Progenitor cell of endocrine pancreas (in vitro differentiated cells): ENCODE measurements at places on chromosomes 2 and 18.

DNA sequence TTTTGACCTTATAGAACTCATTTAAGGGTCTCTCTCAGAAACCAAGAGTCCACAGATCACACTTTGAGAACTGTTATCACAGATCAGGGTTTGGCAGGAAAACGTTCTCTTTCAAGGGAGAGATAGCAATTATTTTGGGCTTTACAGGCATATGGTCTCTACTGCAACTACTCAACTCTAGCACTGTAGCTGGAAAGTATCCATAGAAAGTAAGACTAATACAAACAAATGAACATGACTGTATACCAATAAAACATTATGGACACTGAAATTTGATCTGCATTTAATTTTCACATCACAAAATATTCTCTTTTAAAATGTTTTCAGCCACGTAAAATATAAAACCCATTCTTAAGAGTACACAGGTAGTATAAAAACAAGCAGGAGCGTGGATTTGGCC is 100.5 kb downstream of the TRIP12 start:
- no peak for DNase-seq

DNA sequence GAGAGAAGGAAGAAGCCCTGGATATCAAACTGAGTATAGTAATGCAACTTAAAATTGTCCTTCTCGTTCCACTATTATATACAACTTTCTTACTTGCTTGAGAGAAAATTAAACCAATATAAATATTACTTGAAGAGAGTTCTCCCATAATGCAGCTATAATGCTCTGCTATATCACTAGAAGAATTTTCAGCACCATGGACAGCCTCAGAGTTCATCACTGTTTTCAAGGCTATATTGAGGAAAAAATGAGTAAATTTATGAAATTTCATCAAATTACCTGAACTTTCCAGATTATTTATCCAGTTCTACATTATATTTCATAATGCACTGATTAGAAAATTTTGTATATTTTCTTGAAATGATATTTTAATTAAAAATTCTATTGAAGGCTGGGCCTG is 1053.5 kb upstream of the FAM98A start:
- DNase-seq = no peak

- no peak for DNase-seq
These were observed 280.2 kb downstream of the STK39 start for GRCh38 chr2:167966937-167967913.

DNA sequence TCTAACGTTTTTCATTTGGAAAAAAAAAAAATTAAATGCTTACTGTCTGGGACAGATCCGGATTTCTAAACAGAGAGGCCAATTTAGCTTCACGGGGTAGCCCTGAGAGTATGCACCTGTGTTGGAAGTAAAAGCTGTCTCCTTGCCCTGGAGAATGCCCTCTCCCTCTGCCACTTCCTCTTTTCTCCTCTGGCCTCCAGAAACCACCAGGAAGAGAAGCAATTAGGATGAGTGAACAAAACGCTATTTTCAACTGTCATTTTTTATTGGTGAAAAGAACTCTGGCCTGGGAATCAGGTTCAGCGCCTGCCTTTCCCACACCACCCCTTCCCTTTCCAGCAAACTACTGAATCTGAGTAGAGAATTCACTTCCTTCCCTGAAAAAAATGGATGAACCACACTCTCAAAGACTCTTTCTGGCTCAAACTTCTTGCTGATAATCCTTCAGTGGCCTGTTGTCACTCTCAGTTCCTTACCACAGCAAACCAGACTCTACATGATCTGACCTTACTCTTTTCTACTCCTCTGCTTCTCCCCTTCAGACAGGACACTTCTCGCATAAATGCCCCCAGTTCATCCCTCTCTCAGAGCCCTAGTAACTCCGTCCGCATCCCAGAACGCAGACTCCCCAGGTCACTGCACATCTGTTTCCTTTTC is 29.8 kb downstream of the KLF7 start:
- DNase-seq = no peak

DNA sequence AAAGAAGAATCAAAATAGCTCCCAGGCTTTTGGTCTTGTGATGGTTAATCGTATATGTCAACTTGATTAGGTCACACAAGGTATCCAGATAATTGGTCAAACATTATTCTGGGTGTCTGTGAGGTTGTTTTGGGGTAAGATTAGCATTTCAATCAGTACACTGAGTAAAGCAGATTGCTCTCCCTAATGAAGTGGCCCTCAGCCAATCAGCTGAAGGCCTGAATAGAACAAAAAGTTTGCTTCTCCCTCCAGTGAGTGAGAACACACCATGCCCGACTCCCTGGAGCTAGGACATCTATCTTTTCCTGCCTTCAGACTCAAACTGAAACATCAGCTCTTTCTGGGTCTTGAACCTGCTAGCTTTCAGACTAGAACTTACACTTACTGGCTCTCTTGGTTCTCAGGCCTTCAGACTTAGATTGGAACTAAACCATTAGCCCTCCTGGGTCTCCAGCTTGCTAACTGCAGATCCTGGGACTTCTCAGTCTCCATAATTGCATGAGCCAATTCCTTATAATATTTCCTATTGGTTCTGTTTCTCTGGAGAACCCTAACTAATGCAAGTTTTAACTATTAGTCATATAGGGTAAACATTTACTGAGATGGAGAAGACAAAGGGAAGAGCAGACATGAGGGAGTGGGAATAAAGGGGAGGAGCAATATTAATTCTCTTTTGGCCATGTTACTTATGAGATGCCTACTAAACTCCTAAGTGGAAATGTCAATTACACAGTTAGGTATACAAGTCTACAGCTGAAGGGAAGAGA is 25.5 kb downstream of the LNPK start:
- no peak for DNase-seq

GRCh38 chr2:190119257-190119656 is 56.7 kb upstream of the MSTN start:
- peak; percentile 11 for DNase-seq

GRCh38 chr2:30339071-30339470 is 107.7 kb downstream of the LBH start:
- DNase-seq = no peak

- no peak for DNase-seq
These were observed 29.0 kb downstream of the SLC1A4 start for GRCh38 chr2:65018141-65018582.

GRCh38 chr2:128727914-128728313 is 409.2 kb upstream of the HS6ST1 start:
- no peak for DNase-seq

- no peak for DNase-seq
These were observed 48.5 kb upstream of the CAB39 start for GRCh38 chr2:230664128-230664527.

- DNase-seq = no peak
These were observed 7.9 kb upstream of the ZNF407 start for GRCh38 chr18:74589811-74590210.

- no peak for DNase-seq
These were observed 3.4 kb downstream of the WDFY1 start for GRCh38 chr2:223941579-223942277.

- no peak for DNase-seq
These were observed 27.5 kb downstream of the INHBB start for GRCh38 chr2:120373424-120373823.

DNA sequence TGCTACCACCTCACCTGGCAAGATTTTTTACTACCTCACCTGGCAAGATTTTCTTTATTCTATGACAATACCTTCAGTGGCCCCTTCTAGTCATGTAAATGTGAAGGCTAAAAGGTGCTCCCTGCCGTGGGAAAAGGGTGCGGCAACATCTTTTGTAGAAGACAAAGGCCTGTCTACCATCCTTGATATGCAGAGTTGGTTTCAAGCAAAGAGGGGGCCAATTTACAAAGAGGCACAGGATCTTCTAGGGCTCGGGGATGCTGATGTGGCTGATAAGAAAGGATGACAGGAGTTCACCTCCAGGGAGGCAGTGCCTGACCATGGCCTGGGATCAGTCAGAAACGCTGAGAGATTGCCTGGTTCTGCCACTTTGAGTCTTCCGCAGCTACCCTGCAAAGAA is 165.4 kb upstream of the SLC1A4 start:
- DNase-seq = no peak

GRCh38 chr2:25018681-25019080 is 23.2 kb upstream of the EFR3B start:
- DNase-seq = no peak

GRCh38 chr2:44941551-44942234 is at the start of gene SIX3:
Gene SIX3, plus strand, starts transcription at chr2:44941702. Its CDS starts 403 bp downstream, at chr2:44942105.
- DNase-seq = no peak

DNA sequence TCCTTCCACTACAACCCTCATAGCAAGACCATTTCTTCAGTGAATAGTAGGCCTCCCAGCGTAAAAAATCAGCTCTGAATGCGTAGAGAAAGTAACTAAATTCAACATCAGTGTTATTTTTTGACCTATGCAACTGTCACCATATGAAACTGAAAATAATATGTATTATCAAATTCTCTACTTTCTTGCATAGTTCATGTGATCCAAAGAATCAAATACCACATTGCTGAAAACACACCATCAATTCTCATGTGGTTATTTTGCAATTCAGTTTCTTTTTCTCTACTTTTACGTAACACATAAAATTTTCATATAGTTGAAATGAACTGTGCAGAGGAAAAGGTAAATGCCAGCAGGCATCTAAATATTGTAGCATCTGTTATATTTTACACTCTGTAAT is 208.5 kb upstream of the SPOPL start:
- DNase-seq = no peak

- no peak for DNase-seq
These were observed 47.0 kb downstream of the CHRNA1 start for GRCh38 chr2:174717273-174717672.

DNA sequence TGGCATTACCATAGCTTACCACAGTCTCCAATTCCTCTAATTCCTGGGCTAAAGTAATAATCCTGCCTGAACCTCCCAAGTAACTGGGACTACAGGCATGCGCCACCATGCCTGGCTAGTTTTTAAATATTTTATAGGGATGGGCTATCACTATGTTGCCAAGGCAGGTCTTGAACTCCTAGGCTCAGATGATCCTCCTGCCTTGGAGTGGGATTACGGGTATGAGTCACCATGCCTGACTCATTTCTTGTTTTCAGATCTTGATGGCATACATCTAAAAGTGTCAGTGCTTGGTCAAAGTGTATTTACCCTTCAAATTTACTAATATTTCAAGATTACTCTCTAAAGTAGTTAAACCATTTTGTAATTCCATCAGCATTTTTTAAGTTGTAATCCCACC is 9.4 kb upstream of the SOCS6 start:
- DNase-seq = no peak

DNA sequence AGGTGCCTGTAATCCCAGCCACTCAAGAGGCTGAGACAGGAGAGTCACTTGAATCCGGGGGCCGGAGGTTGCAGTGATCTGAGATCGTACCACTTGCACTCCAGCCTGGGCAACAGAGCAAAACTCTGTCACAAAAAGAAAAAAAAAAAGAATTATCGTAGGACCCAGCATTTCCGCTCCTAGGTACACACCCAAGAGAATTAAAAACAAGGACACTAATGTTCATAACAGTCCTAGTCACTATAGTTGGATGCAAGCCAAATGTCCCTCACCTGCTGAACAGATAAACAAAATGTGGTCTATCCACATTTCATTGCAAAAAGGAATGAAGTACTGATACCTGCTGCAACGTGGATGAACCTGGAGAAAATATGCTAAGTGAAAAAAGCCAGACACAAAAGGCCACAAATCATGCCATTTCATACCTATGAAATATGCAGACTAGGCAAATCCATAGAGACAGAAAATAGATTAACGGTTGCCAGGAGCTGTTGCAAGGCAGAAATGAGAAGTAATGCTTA is 21.2 kb downstream of the ADRA2B start:
- DNase-seq = no peak

DNA sequence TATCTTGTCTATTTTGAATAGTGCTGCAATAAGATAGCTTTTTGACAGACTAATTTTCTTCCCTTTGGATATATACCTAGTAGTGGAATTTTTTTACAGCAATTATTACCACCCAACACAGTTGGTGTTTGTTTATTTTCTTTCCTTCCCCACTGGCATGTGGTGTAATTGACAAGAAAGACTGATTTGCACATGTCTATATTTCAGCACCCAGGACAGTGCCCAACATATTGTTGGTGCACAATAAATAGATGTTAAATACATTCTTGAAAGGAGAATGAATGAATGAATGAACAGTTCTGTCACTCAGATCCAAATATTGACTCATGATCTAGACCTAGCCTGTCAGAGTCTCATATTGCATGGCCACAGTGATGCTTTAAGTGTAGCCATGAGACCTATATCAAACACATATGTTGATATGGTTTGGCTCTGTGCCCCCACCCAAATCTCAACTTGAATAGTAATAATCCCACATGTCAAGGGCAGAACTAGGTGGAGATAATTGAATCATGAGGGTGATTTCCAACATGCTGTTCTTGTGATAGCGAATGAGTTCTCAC is 538.2 kb downstream of the NYAP2 start:
- DNase-seq = no peak

- no peak for DNase-seq
These were observed 99.5 kb upstream of the GATA6 start for GRCh38 chr18:22069916-22070315.

GRCh38 chr18:2223849-2224248 is 347.5 kb downstream of the METTL4 start:
- no peak for DNase-seq

- no peak for DNase-seq
These were observed 1.7 kb downstream of the NAT8 start for GRCh38 chr2:73640511-73640911.

- no peak for DNase-seq
These were observed 103.7 kb downstream of the CTAGE1 start for GRCh38 chr18:22314001-22314400.

DNA sequence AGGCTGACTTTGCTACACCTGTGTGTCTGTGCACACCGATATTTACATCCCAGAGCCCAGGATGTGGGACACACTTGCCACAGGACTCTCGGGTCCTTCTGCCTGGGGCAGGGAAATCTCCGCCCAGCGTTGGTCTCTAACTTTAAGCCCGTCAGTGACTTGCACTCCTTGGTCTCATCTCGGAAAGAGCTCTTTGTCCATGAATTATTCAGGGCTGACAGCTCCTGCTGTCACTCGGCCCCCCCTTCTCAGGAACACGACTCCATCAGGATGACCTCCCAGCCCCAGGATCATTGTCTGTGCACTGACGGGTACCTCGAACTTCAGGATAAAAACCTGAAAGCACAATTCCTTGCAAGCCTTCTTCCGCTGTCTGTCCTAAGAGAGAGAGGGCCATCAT is 26.6 kb downstream of the PLB1 start:
- no peak for DNase-seq

GRCh38 chr2:33312355-33312754 is 164.1 kb upstream of the RASGRP3 start:
- DNase-seq = no peak

DNA sequence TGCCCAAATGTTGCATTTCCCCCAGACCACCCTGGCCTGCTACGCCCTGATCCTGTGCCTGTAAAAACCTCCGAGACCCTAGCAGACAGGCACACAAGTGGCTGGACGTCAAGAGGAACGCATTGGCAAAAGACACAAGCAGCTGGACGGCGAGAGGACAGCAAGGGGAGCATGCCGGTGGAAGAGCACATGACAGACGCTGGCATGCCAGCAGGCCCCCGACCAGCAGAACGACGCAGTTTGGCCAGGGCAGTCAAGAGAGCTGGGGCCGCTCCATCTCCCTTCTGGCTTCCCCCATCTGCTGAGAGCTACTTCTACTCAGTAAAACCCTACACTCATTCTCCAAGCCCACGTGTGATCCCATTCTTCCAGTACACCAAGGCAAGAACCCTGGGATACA is 42.1 kb downstream of the SAP130 start:
- DNase-seq = no peak

- DNase-seq = peak; percentile 17
These were observed 50.3 kb upstream of the GREB1L start for GRCh38 chr18:21191596-21192307.
